ENCODE measurements at places on chromosomes 11 and 22.

- no peak for DNase-seq
Measured at GRCh38 chr11:61904539-61905048, 12.8 kb downstream of the RAB3IL1 start.

DNA sequence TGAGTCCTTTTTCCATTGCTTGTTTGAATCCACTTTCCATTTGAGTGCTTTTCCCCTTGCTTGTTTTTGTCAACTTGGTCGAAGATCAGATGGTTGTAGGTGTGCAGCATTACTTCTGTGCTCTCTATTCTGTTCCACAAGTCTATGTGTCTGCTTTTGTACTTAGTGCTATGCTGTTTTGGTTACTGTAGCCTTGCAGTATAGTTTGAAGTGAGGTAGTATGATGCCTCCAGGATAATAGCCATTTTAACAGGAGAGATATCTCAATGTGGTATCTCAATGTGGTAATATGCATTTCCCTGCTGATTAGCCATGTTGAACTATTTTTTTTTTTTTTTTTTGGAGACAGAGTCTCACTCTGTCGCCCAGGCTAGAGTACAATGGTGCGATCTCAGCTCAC is 16.7 kb downstream of the ACRV1 start:
- no peak for DNase-seq

GRCh38 chr11:79428406-79428805 is 12.4 kb downstream of the TENM4 start:
- no peak for DNase-seq

DNA sequence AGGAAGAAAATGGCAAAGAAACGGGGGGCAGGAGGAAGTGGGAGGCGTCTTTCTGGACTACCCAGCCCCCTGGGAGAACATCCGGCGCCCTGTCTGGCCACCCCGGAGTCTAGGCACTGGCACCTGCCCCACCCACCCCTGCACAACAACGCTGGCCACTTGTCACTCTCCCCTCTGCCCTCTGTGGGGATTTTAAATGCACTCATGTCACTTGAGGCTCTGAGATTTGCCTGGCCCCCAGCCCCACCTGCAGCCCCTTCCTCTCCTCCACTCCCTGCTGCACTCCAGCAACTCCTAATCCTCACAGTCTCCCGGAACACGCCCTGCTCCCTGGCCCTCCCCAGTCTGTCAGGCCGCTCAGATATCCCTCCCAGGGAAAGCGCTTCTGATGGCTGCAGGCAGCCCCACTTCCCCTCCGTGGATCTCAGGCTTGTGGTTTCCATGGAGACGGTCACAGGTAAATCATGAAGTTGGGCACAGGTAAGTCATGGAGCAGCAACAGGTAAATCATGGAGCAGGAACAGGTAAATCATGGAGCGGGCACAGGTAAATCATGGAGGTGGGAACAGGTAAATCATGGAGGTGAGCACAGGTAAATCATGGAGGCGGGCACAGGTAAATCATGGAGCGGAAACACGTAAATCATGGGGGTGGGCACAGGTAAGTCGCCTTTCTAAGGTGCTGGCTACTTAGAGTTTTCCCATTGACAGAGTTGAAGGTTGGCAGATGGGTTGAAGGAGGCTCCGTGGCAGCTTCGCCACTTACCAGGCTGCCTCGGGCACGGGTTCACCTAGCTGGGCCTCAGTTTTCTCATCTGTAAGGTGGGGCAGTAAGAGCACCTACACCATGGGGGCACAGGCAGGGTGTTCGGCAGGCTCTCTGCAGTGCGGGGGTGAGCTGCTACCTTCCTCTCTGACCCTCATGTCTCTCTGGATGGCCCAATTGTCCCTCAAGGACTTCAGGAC is 79.0 kb upstream of the SHISAL1 start:
- DNase-seq = no peak

- DNase-seq = no peak
Measured at GRCh38 chr11:129308241-129308865, 67.3 kb upstream of the BARX2 start.

- DNase-seq = no peak
Measured at GRCh38 chr11:117195258-117195657, 3.9 kb upstream of the TAGLN start.

GRCh38 chr22:16961477-16962186 is 46.4 kb downstream of the GAB4 start:
- DNase-seq = no peak

DNA sequence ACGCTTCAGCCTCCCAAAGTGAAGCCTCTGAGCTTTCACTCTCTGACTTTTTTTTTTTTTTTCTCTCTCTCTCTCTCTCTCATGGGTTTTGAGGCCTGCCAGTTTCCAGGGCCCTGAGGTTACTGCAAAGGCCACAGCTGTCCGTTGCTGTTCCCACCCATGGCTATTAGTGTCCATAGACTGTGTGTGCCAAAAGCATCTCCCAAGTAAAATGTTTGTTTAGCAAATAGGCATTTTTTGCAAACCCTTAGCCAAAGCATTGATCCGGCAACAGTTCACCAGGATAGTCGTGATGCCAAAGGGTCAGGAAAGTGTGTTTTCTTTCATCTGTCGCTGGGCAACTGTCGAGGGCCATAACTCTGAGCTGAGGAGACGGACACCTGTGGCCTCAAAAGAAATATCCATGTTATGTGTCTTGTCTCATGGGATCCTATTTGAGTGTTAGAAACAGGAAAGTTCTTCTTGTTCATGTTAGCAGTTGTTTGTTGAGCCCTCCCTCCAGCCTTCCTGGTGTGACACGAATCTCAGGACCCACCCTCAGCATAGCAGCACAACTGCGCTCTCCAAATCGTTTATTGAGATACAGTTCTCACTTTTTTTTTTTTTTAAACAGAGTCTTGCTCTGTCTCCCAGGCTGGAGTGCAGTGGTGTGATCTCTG is 18.4 kb downstream of the FADS2 start:
- DNase-seq = no peak

DNA sequence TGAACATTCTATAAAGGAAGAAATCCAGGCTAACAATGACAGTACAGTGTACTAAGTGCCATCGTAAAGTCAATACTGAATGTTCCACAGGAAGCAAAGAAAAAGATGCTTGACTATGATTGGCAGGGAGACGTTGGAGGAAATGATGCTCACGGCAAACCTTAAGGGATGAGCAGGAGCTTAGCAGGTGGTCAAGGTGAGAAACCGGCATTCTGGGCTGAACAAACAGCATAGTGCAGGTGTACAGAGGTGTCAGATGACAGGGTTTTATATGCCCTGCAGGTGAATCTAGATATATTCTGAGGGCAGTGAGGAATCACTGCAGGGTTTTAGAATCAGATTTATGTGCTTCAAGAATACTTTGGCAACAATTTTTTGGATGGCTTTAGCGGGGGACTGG is 85.3 kb upstream of the HEPHL1 start:
- DNase-seq = no peak

DNA sequence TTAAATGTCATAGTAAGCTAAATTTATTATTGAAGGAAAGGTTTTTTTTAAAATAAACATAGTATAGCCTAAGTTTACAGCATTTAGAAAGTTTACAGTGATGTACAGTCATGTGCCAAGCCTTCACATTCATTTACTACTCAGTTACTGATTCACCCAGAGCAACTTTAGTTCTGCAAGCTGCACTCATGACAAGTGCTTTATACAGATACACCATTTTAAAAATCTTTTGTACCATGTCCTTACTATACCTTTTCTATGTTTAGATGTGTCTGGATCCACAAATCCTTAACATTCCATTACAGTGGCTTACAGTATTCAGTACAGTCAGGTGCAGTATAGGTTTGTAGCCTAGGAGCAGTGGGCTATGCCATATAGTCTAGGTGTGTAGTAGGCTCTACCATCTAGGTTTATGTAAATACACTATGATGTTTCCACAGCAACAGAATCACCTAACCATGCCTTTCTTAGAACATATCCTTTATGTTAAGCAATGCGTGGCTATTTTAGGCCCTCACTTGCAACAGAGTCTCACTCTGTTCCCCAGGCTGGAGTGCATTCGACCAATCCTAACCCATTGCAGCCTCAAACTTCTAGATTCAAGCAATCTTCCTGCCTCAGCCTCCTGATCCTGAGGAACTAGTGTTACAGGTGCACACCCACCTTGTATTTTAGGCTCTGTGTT is 79.5 kb upstream of the SLC25A18 start:
- DNase-seq = no peak
